ENCODE measurements at places on chromosomes 6 and 20. TPM values are rescaled to one million over a fixed set of nuclear protein-coding genes. Genes with fewer than 3 reads are reported as not detected.

LZTS3 gene
- 20.3 TPM for polyA plus RNA-seq

GRCh38 chr6:142377497-142377848, 75.7 kb downstream of the ADGRG6 start:
- H3K4me1 ChIP-seq: peaks cover 7% of the 10 kb centered on the region
- H3K4me3 ChIP-seq: no peak overlapping the region
- H3K27ac ChIP-seq: no peak overlapping the region
- H3K36me3 ChIP-seq: no peaks in the 10 kb centered on the region

DNA sequence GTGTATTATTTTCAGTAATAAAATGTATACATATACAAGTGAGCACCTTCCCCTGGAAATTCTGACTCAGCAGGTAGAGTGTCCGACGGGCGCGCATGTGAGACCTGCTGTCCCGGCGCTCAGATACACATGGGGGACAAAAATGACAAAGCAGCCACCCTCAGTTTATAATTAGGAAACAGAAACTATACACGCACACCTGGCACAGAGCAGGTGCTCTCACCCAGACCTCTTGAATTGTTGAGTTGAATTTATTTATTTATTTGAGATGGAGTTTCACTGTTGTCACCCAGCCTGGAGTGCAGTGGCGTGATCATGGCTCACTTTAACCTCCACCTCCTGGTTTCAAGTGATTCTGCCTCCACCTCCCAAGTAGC, 180.4 kb downstream of the ZDHHC14 start:
- H3K27ac ChIP-seq: no peak overlapping the region
- H3K27me3 ChIP-seq: no peaks in the 10 kb centered on the region
- H3K4me1 ChIP-seq: peaks cover 5% of the 10 kb centered on the region
- H3K4me3 ChIP-seq: no peak overlapping the region

PRKN gene
- polyA plus RNA-seq: 7.2 TPM

LINC00237 gene
- polyA plus RNA-seq: 0.92 TPM

GRCh38 chr20:38812709-38813573, 7.4 kb downstream of the PPP1R16B start:
- no peak overlapping the region for H3K4me3 ChIP-seq
- no peaks in the 10 kb centered on the region for H3K27me3 ChIP-seq
- H3K36me3 ChIP-seq: no peaks in the 10 kb centered on the region

GRCh38 chr20:1618479-1618878, 1.3 kb downstream of the SIRPB1 start:
- no peak overlapping the region for H3K4me3 ChIP-seq
- H3K27me3 ChIP-seq: no peaks in the 10 kb centered on the region
- DNase-seq: no peak
- no peaks in the 10 kb centered on the region for H3K4me1 ChIP-seq

DNA sequence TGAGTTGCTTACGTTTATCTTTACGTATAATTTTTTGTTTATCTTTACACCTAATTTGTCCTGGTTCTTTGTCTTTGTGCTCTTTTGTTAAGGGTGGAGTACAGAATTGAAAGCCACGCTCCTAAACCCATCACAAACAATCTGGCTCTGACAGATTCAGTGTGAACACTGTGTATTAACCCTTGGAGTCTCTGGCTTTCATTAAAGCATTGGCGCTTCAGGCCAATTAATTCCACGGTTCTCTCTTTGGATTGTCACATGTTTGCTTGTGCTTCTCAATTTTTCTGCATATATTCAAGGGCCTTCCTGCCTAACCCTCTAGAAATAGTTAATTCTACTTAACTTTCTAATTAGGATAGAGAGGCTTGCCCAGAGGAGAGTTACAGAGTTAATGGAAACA, 38.6 kb downstream of the NKX2-4 start:
- no peaks in the 10 kb centered on the region for H3K27me3 ChIP-seq
- no peak overlapping the region for H3K27ac ChIP-seq
- H3K36me3 ChIP-seq: peaks cover 35% of the 10 kb centered on the region
- H3K4me1 ChIP-seq: no peaks in the 10 kb centered on the region
- no peak for DNase-seq

All from pancreas (tissue), 10 donors.